NCI-H187 treated with DMSO at 0.1 percent for 48 hours (cell line): ENCODE measurements at places on chromosomes 2 and 18.

GRCh38 chr2:95349568-95350322, 52.6 kb downstream of the KCNIP3 start:
- no peak for DNase-seq

GRCh38 chr2:27370816-27371620, 602 bp downstream of the SNX17 start:
- no peak for DNase-seq

- DNase-seq, result no peak
Measured at GRCh38 chr2:154433010-154433409, 265.5 kb upstream of the KCNJ3 start.

DNA sequence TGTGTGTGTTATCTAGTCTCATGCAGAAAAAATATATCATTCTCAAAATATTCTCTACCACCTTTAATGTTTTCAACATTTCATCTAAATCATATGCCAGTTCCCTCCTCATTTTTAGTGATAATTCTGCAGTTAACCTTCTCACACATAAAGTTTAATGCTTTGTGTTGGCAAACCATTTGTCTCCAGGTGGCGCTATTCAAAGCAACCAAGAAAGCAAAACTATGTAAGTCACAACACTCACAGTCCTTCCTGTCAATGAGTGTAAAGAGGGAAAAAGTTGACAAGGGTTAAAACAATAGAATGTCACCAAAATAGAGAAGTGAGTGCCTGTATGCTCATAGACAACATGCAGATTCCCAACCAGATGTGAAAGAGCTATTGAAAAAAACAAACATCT, 961.6 kb upstream of the LRRTM1 start:
- no peak for DNase-seq

GRCh38 chr2:122055521-122055931, 300.1 kb downstream of the TSN start:
- DNase-seq, result no peak

DNA sequence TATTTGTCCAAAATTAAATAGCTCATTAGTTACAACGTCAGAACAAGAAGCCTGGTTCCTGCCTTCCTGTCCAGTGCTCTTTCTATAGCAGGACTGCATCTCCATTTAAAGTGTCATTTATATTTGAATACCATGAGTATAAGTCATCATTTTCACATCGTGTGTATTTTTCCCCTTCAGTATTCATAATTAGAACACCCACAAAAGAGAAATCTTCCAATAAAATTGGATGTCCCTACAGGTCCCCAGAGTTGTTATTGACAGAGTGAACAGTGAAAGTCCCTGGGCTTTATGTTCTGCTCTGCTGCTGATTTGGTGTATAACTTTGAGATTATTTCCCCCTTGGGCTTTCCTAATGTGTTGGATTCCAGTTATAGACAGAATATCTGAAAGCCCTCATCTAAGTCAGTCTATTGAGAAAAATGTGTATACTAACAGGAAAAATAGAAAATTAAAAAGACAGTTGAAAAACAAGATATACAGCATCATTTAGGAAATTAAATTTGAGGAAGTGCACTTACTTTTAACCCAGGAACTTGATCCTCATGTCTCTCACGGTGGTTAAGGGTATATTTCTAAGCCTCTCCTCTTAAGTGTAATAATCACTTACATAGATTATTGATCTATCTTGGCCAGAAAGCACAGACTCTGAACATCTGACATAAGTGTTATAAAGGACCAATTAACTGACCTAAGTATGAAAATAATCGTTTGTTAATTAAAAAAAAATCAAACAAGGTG, 15.2 kb upstream of the REV1 start:
- DNase-seq, result no peak

GRCh38 chr2:154814856-154815255, 116.4 kb downstream of the KCNJ3 start:
- DNase-seq, result no peak

DNA sequence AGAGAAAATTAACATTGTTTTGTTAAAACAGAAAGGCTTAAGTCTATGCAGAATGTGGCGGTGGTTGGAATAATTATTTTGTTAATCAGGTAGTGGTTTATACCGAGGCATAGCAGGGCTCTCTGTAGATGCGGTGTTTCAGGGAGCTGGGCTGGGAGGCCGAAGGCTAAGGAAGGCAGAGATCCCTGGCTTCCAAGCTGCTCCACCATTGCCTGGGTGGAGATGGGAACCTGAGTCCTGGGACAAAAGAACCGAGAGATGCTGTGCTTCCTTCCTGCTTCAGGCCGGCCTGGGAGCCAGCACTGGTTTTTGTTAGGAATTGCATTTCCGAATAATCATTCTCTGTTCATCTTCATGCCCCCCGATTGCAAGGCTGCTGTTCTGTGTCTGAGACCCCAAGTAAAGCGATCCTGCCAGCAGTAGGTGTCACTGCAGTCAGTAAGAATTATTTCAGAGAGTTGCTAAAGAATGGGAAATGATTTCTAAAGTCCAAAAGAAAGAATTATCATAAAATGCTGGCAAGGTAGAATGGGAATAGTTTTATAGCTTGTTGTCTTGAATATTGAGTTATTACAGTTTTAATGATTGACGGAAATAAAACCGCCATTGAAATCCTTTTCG, 824.9 kb downstream of the GALR1 start:
- DNase-seq, result no peak

DNA sequence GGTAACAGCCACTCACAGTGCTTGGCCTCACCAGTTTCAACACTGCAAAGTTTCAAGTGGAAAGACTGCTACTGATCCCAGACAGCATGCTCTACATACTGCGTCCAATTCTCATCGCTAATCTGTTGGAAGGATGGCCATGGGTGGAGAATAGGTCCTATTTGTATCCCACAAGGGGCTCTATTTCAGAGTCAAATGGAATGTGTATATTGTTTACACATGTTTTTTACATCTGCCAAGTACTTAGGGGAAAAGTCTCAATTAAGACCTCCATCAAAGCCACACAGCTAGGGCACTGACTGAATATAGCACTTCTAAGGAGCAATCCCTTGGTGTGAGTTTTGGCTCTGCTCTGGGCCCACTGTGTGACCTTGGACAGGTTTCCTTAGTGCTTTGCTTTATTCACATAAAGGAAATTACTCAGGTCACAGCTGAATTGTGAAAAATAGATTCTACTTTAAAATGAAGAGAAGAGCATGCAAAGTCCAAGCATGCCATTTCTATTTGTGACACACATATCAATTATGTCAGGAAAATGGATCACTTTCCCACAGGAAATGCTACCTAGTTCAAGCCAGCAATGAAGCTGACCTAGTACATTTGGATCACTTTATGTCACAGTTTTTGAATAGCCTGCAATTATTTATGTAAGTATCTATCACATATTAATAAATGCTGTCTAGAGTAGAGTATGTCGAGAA, 112.9 kb upstream of the STK17B start:
- DNase-seq, result no peak

GRCh38 chr2:190169221-190170072, 106.9 kb upstream of the MSTN start:
- no peak for DNase-seq

DNA sequence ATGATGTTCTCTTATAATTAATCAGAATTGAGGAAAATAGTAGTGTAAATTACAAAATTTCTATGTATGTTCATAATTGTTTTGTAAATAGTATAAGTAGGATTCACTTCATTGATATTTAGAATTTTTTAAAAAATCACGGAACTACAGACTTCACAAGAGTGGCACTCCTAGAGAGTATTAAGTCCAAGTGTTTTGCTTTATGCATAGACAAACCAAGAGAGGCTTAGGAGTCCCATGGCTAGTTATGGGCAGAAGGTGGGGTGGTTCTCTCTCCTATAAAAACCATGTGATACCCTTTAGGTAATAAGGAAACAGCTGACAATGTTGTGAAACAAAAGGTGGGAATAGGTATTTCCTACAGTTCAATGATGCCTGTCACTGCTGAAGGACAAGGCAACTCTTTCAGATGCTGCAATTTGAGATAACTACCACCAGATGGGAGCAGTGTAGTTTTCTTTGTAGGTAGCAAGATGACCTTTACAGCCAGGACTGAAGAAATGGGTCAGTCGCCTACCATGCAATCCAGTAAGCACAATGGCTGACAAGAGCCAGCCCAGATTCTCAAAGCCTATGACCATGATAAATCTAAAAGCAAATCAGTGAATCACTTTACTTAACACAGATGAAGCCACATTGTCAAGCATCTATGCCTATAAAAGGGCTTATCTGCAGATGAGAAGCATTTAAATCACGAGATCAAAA, 83.9 kb downstream of the AAK1 start:
- DNase-seq, result no peak

DNA sequence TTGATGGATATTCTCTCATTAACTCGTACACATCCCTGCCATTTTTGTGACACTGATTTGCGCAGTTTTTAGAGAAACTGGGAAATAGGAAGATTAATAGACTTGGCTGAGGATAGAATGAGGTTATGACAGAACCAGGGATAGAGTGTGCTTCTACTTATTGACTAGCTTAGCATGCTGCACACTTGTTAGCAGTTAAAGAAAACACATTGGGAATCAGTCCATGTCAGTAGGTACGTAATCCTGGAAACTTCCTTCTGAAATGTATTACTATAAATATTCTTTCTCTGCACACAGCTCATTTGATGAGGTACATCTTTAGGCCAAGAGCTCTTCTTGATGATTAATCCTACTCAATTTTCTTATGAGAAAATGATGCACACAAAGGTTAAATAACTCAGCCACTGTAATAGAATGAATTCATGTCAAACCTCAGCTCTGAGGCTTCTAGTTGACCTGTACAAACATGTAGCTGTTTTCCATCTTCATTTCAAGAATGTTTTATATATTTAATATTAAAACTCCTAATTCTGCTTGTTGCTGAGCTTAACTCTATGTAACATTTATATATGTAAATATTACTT, 12.3 kb upstream of the CPS1 start:
- DNase-seq, result no peak

- DNase-seq, result no peak
Measured at GRCh38 chr18:12862874-12863482, 21.1 kb downstream of the PTPN2 start.
